ENCODE measurements at places on chromosomes 4 and X. TPM values are rescaled to one million over a fixed set of nuclear protein-coding genes. Genes with fewer than 3 reads are reported as not detected.

GRCh38 chr4:142960126-142960525, 114.0 kb upstream of the INPP4B start:
- DNase-seq: no peak

- DNase-seq: no peak
Observed at GRCh38 chrX:35841872-35842271, 43.7 kb downstream of the MAGEB16 start.

DNA sequence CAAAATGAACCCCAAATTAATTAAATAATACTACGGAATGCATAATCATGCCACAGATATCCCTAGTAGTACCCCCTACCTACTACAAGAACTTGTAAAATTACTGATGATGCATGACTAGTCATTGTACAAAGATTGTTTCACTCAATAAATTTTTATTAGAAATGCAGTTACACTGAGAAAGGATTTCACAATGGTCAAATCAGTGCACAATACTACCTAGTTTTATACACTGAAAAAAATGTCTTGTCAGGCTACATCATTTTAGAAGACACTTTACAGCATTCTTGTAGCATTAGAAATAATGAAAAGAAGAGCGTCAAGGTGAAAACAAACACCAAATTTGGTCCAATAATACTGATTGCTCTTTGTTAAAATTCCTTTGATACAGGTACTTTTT, 178.8 kb downstream of the GPM6A start:
- DNase-seq: no peak

GRCh38 chr4:125060376-125060775, 254.4 kb upstream of the FAT4 start:
- DNase-seq: no peak

- no peak for DNase-seq
Observed at GRCh38 chr4:114365591-114365990, 233.0 kb upstream of the UGT8 start.

DNA sequence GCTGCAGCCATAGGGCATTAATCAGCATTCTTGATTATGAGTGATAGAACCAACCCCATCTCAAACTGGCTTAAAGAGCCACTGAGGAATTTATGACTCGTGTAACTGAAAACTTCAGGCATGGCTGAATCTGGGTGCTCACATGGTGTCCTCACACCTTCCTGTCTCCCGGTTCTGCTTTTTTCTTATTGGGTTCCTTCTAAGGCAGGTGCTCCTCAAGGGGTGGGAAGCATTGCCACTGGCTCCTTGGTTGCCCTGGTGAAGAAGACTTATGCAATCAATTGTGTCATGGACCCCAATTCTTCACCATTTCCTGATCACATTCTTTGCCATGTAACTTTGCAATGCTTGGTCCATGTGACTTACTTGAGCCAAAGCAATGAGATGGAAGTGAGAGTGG, 4.3 kb upstream of the ZCCHC4 start:
- no peak for DNase-seq

SEPSECS gene
- total RNA-seq: 4.9 TPM

XAGE1A gene
- not detected for total RNA-seq

POU3F4 gene
- total RNA-seq: not detected

HERC6 gene
- total RNA-seq: 7.7 TPM

IL21 gene
- not detected for total RNA-seq

Data from right cardiac atrium (tissue), 5 donors.